ENCODE measurements at places on chromosomes 11 and 22.

GRCh38 chr11:64448599-64449380, 89.8 kb downstream of the RPS6KA4 start:
- peak; percentile 50 for DNase-seq

GRCh38 chr11:46673713-46674462, 26.5 kb downstream of the ARHGAP1 start:
- DNase-seq = no peak

DNA sequence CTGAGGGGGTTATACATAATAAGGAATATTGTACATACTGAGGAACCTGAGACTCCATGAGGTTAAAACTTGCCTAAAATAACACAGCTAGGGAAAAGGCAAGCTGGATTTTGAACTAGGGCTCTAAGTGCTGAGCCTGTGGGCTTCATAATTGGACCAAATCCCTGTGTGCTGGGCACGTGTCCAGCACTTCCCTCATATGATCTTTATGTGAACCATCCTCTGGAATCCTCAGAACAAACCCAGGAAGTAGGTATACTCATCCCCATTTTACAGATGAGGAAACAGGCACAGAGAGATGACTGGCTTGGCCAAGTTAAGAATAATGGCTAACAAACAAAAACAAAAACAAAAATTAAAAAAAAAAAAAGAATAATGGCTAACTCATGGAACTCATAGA, 14.9 kb downstream of the RTN4RL2 start:
- DNase-seq = no peak

- no peak for DNase-seq
These were observed 61.3 kb downstream of the DENND5A start for GRCh38 chr11:9203691-9204311.

GRCh38 chr11:120318906-120319305, 6.2 kb upstream of the TLCD5 start:
- DNase-seq = no peak

GRCh38 chr11:1643146-1643690, 13.6 kb downstream of the KRTAP5-5 start:
- DNase-seq = no peak

- no peak for DNase-seq
These were observed 50.5 kb upstream of the PARVG start for GRCh38 chr22:44130076-44130711.

- no peak for DNase-seq
These were observed 11.6 kb downstream of the PPFIBP2 start for GRCh38 chr11:7525424-7525823.

- DNase-seq = no peak
These were observed 178.8 kb downstream of the IGLL1 start for GRCh38 chr22:23401111-23401909.

DNA sequence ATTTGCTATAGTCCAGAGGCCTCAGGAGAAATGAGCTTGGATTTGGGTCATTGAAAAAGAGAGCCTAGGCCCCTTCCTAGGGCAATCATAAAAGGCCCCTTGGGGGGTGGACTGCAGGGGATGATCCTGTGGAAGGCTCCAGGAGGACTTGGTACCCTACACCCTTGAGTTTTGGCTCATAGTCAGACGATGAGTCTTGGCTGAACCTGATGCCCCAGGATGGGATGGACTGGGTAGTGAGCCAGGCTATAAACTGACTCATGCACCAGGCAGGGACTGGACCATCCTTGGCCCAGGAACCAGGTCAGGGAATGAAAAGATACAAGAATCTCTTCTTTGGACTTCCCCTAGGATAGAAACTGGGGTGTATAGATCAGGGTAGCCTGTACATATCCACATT, 54.2 kb downstream of the NAV2 start:
- DNase-seq = no peak

GRCh38 chr11:77039491-77040400, 5.5 kb downstream of the B3GNT6 start:
- DNase-seq = no peak

GRCh38 chr11:73141309-73142127, 600 bp downstream of the FCHSD2 start:
- DNase-seq = peak; percentile 53

DNA sequence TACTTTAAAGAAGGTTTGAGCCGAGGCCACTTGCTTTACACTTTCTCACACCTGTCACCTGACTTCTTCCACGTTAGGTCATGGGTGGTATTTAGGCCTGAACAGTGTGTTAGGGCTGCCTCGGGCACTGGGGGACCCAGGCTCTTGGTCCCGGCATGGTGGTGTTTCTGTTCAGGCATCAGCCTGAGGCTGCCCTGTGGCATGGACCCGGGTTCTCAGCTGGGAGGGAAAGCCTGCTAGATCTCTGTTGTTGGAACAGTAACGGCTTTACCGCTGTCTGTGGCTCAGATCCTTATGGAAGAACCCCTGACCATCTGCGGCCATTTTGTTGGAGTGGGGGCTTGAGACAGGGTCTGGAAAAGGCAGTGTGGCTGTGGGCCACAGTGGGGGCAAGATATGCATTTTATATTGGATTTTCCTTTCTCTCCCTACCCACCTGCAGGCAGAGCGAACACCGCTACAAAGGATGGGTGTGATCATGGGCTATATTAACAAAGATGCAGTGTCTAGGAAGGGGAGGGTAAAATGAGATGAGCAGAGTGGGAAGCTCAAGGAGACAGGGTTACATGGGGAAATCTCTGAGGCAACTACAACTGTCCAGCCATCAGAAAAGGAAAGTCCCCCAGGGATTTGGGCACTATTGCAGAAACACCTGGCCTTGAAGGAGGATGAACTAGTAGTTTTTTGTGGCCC, 1.6 kb upstream of the KCNJ11 start:
- no peak for DNase-seq

- DNase-seq = no peak
These were observed 38.3 kb upstream of the CYP2R1 start for GRCh38 chr11:14930369-14930768.

GRCh38 chr22:30371981-30372380, 15.2 kb downstream of the CCDC157 start:
- no peak for DNase-seq

GRCh38 chr11:269146-269890, 8.9 kb upstream of the NLRP6 start:
- no peak for DNase-seq

DNA sequence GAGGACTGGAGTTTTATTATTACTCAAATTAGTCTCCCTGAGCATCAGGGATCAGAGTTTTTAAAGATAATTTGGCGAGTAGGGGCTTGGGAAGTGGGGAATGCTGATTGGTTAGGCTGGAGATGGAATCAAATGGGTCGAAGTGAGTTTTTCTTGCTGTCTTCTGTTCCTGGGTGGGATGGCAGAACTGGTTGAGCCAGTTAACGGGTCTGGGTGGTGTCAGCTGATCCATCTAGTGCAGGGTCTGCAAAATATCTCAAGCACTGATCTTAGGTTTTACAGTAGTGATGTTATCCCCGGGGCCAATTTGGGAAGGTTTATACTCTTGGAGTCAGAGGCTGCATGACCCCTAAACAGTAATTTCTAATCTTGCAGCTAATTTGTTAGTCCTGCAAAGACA, 1.1 kb downstream of the OR5A2 start:
- no peak for DNase-seq

DNA sequence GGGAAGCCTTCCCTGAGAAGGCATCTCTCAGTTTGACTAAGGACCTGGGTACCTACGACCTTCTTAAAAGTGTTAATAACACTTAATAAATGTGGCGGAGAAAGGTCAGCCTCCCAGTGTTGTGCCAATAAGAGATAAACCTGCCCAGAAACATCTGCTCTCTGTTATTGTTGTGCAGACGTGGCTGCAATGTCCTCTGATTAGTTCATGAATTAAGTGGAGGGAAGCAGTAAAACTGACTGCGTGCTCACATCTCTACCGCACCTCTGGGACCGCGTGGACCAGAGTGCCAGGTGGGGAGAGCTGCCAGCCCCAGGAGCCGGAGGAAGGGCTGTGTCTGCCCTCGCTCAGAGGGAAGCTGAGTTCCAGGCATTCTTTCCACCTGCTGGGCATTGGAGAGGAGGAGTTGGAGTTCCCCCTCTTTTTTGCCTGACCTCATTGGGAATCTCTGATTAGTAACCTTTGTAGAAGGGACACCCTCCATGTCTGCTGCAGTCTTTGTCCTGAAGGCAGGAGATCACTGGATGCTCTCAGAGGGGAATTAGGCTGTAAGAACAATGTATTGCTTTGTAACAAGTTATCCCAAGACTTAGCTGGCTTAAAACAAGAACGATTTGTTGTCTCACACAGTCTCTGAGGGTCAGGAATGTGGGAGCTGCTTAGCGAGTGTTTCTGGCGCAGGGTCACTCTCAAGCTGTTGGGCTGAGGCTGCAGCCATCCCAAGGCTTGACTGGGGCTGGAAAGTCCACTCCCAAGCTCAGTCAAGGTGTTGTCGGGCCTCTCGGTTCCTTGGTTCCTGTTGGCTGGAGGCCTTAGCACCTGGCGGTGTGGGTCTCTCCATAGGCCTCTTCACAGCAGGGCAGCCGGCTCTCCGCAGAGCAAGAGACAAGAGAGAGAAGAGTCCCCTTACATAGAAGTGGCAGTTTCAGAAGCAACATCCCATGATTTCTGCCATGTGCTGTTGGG, 247.6 kb upstream of the TBCEL start:
- no peak for DNase-seq

DNA sequence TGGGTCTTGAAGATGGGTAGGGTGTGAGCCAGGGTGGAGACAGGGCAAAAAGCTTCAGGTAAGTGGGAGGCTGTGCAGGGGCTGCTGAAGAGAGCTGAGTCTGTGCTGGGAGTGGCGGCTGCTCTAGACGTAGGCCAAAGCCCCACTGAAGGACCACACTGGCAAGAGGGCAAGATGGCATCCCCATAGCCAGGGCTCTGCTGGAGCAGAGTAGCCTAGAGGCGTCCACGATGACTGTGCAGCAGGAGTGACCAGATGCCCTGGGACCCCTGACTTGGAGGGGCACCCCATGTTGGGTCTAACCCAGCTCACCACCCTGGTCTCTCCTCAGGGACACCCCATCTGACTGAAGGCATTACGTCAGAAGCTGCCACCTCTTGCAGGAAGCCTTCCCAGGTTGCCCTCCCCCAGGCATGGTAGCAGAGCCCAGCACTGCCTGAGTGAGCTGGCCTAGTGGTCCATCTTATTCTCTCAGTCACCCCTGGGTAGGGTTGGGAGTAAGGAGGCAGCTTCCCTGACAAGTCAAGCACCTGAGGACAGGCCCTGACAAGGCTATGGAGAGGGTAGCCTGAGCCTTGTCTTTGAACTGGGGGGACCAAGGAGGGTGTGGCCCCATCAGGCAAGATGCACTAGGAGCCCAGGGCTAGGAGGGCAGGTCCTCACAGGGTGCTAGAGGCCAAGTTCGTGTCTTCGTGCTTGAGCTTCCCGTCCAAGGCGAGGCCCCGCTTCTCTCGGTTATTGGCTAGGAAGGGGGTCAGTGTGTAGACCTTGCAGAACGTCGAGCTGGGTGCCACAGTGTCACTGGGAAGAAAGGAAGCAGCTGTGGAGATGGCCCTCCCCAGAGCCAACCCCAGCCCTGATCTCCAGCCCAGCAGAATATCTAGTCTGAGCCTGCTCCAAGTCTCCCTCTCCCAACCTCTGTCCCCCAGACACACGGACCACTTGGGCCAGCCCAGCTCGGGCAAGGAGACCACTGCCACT, 33.1 kb downstream of the TPBGL start:
- DNase-seq = no peak

DNA sequence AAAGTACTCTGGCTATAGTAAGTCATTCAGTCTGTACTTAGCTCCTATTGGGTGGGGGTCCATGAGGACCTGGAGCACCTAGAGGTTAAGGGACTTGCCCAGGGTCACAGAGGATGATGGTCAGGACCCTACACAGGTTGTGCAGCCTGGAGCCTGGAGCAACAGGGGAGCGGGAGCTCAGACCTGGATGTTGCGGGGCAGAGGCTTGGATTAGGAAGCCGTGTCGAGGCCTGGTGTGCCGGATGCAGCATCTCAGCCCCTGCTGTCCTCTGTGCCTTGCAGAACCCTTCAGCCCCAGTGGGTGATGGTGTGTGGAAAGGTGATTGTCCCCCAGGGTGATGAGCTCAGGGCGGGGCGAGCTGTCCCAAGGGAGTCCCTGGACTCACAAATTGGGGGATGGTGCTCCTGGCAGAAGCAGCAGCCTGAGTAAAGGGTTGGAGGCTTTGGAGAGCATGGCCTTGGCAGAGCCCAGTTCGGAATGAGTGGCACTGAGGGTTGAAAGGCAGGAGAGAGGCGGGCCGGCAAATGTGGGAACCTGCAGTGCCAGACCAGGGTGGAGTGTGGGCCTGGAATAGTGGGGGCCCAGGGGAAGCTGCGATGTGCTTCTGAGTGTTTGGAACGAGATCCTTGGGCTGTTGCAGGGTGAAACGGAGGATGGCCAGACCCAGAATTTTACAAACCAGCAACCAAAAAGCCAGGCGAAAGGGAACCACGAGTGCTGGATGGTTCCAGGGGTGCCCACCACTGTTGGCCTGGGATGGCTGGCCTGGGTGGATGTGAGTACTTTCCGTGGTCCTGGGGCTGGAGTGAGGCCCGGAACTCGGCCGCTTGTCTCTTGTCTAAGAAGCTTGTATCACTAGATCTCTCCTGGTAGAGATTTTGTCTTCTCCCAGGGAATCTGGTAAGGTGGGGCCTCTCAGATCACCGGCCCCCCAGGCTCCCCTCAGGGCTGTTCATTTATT, 2.9 kb downstream of the TPCN2 start:
- no peak for DNase-seq

GRCh38 chr11:69892237-69892985, 73.2 kb upstream of the FGF3 start:
- no peak for DNase-seq

GRCh38 chr22:26822313-26822712, 164.9 kb downstream of the MIAT start:
- no peak for DNase-seq

DNA sequence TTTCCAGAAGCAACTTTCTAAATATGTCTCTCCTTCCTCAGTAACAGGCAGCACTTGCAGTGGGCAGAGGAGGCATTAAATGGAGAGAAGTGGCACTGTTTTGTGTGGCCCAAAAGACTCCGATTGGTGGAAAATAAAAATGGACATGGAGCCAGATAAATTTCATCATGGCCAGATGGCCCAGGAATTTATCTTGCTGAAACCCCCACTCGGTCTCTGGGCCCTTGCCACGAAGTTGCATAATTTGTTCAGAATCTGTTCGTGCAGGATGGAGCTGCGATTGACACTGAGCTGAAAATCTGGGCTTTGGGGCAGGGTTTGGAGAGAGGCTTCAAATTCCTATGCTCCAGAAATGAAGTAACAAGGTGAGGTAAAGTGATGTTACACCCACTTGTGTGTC, 65.5 kb downstream of the C11orf91 start:
- no peak for DNase-seq

GRCh38 chr11:23632293-23632692, 772.0 kb upstream of the CCDC179 start:
- DNase-seq = no peak

GRCh38 chr11:66489636-66490035, 9.4 kb downstream of the DPP3 start:
- no peak for DNase-seq

All from T follicular helper cell (primary cell).